ENCODE measurements at places on chromosomes 2 and 18.
A peak's percentile ranks its signal among the peaks of the same experiment; 100 is the strongest.

GRCh38 chr2:222942977-222943376, 82.1 kb downstream of the ACSL3 start:
- no peak for DNase-seq

GRCh38 chr2:6934758-6935651, 17.8 kb downstream of the RNF144A start:
- no peak for DNase-seq

GRCh38 chr2:66080127-66080526, 354.8 kb upstream of the MEIS1 start:
- no peak for DNase-seq

GRCh38 chr18:61870151-61870550, 22.7 kb downstream of the RNF152 start:
- no peak for DNase-seq

- DNase-seq: no peak
Measured at GRCh38 chr2:39739386-39739785, 39.7 kb downstream of the THUMPD2 start.

GRCh38 chr2:54845094-54845493, 121.6 kb downstream of the EML6 start:
- DNase-seq: no peak

DNA sequence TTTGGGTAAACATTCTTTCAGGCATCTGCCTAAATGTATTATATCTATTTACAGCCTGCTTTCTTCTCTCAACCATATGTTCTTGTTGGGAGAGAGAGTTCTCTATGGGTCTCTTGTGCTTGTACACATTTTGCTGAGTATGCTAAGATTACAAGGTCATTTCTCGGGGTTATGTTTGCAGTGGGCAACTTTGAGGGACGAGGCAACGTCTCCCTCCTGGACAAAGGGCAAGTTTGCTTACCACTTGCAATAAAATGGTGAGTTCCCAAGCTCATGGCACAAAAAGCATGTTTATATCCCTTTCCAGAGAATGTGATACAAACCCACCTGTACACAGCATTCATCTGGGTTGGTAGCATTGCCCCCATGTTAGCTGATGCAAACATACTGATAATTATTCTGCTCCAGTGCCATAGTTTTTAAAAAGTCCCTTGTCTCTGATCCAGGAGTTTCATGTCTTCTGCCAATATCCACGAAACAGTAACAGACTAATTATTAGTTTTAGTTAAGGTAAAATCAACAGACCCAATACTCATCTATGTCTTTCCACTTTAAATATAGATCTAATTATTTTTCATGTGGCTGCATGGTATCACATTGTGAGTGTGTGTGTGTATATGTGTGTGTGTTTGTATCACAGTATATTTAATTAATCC, 84.2 kb upstream of the MAPK4 start:
- DNase-seq: no peak

DNA sequence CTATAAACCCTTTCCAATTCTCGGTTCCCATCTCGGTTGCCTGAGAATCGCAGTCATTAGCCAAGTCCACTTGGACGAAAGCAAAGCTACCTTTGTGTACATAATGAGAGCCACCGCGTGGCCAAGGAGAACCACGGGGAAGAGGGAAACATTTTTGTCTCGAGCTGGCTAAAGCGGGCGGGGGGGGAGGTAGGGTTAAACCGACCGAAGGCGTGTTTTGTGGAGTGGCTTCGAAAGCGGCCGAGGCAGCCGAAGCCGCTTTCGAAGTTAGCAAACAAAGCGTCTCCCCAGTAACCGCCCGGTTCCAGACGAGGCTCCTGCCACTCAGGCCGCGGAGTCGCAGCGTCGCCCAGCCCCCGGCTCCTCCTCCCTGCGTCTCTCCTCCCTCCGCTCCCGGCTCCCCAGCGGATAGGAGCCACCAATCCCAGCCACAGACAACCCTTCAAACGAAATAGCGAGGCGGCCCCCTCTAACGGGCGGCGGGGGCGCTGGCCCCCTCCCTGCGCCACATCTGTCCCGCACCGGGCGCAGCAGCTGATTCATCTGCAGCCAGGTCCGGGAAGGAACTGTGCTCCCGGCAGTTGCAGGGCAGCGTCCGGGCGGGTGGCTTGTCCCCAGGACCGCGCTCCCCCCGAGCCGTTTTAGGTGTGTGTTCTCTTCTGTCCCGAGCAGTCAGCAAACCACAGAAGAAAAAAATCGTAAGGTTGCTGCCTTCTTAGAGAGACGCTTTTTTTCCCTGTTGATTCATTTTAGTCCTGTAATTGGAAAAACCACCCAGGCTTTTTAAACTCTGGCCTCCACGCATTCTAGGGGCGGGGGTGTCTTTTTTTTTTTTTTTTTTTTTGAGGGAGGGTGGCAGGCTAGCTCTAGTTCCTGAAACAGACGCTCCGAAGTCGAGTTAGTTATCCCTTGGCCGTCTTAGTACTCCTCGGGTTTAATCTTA, 1.8 kb upstream of the TGIF1 start:
- DNase-seq: peak; percentile 83

GRCh38 chr2:23460993-23461392, 76.0 kb downstream of the KLHL29 start:
- DNase-seq: no peak

- DNase-seq: no peak
Measured at GRCh38 chr2:217314021-217314460, 454.2 kb upstream of the TNP1 start.

DNA sequence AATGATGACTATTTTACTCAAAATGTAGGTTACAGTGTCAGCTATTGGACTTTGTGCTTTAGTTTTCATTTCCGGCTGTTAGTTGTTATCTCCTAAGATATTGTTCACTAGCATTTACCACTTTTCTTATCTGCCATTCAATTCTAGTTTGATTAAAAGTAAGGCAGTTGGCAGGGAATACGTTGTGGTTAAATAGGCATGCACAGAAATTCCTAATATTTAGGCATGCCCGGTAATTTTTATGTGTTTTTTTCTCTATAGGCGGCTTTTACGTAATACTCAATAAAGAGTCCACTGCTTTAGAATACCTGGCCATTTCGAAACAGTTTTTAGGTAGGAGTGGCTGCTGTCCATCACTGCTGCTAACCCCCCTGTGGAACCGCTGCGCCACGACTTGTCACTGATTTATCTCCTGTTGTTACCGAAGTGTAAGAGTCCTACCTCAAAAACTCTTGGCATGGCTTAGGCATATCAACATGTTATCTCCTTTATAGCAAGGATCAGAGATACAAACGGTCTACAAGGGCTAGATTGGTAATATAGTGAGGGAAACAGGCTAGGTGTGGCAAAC, 39.5 kb downstream of the BABAM2 start:
- DNase-seq: no peak

DNA sequence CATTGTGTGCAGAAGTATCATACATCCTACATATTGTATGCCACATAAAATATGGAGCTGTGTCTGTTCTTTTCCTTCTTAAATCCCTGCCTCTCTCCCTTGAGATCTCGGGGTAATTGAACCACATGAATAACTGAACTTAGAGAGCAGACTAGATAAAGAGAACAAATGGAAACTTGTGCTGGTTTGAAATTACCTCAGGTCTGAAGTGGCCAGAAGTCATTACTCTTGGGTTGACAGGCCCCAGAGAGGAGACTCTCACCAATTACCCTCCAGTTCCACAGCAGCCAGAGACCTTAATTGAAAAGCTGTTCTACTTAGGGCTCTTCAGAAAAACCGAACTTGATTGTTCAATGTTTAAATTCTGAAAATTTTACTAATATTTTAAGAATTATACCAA, 5.0 kb upstream of the ADAM17 start:
- no peak for DNase-seq

Measured in stimulated activated CD4-positive, alpha-beta T cell treated with anti-CD3 and anti-CD28 coated beads, Interleukin-15, amount 100 ng/mL, for 48 hours (primary cell).